HuH-7 (cell line): ENCODE measurements at places on chromosomes 11 and 22.

DNA sequence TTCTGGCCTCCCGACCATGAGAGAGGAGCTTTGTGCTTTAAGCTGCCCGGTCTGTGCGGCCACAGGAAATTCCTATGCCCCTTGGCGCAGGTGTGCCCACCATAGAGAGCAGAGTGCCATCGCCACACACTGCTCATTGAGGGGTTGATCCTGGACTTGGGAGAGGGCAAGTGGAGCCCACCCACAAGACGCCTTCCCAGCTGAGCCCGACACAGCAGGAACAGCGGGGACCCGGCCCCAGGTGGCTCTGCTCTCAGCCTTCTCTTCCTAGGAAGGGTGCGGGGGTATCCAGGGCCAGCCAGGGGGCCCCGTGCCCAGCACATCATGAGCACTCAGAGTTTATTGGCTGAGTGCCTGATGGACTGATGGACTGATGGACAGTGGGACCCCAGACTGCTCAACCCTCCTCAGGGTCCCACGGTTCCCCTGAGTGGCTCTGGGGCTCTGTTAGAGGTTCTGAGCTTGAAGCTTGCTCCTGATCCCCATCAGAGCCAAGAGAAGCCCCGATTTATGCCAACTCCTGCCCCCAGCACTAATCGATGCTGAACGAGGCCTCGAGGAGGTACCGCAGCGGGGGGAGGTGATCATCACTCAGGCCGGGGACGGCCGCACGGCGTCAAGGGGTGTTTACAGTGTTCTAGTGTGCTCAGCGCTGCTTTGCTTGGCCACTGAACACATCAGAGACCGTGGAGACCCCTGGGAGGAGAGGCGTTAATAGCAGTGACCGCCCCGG, 13.5 kb upstream of the MRGPRD start:
- DNase-seq, result no peak

GRCh38 chr11:91489989-91490388, 734.6 kb upstream of the FAT3 start:
- DNase-seq, result no peak

DNA sequence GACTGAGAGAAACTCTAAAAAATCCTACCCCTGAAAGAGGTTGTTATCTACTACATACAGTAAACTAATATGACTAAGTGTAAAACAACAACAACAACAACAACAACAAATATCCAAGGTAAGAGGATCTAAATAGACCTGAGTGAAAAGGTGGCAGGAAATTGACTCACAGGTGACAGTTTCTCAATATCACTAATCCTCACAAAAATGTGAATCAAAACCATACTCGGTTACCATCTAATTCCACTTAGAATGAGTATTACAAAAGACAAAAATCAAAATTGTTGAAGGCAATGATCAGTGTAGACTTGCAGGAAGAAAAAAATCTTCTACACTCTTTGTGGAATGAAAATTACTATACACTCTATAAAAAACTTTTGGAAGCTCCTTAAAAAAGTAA, 17.5 kb downstream of the RGL4 start:
- no peak for DNase-seq

- no peak for DNase-seq
Observed at GRCh38 chr22:23237201-23237798, 57.0 kb downstream of the BCR start.
